Germinal center (tissue), 1 donor: ENCODE measurements at places on chromosomes 11 and 22.

GRCh38 chr22:35912658-35913057 lies 116.0 kb downstream of the RBFOX2 start:
- no peak for DNase-seq

DNA sequence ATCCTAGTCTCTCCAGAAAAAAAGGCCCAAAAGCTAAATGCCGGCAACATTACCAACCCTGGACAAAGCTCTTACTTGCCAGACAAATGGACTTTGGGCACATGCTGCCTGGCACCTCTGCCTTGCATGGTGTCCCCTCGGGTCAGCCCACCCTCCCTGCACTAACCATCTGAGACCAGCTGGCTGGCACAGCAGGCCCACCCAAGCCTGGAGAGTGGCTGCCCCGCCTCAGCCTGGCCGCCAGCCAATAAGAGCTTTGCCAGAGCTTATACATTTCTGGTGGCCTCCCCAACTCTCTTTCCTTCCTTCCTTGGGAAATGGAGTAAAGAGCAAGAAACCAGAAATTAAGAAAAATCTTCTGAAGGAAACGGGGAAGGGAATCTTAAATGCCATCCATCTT lies 24.5 kb downstream of the MCHR1 start:
- DNase-seq = no peak

DNA sequence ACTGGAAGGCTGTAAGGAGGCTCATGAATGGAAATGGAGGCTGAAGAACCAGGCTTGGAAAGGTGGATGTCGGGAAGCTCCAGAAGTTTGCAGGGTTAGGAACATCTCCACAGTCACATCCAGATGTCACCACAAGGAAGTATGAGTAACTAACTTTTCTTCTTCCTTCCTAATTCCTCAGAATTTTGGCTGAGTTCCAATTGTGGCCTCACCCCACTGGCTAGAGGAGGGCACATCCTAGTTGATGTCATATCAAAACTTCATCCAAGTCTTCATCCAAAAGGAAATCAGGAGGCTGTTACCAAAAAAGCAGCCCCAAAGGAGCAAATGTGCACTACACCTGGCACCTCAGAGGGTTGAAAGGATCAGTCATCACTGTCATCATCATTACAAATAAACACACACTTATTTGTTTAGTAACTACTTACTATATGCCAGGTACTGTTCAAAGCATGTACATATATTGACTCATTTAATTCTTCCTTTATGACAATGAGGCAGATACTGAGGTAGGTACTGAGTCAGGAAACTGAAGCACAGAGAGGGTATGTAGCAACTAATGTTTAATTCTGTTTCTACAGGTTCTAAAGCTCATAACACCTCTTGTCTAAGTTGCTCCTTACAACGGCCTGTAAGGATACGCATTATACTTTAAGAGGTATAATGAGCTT lies 7.3 kb upstream of the PTPN5 start:
- no peak for DNase-seq

GRCh38 chr11:76781046-76781801 lies 1.9 kb upstream of the TSKU start:
- no peak for DNase-seq
